ENCODE measurements at places on chromosomes 16 and 17.

DNA sequence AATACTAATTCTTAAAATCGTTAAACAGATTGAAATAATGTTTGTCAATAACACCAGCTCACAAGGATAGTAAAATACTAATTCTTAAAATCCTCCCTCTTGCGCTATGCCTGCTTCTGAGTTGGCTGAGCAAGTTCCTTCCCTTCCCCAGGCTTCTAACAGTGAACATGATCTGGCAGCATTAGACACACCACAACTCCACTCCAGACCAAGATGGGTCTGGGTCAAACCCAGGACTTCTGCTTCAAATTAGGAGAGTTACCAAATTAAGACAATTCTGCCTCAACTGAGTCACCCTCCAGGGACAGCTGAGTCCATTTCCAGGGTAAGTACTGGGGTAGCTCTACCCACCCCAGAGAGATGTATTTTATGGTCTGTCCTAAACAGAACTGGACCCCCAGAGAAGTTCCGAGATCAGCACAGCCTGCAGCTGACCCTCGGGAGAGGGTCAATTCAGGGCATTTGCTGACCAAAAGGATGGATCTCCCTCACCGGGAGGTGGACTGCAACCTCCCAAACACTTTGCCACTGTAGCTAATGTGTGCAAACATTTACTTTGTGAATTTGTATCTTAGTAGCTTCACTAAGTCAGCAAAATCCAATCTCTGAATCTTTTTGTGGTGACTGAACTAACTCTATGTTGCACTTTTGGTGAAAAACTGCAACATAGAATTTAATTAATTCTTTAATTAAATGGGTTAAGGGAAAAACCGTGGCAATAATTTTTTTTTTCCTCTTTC lies 48.8 kb downstream of the ADCY9 start:
- DNase-seq: no peak

GRCh38 chr17:56269556-56270389 lies 116.5 kb downstream of the ANKFN1 start:
- DNase-seq: no peak

DNA sequence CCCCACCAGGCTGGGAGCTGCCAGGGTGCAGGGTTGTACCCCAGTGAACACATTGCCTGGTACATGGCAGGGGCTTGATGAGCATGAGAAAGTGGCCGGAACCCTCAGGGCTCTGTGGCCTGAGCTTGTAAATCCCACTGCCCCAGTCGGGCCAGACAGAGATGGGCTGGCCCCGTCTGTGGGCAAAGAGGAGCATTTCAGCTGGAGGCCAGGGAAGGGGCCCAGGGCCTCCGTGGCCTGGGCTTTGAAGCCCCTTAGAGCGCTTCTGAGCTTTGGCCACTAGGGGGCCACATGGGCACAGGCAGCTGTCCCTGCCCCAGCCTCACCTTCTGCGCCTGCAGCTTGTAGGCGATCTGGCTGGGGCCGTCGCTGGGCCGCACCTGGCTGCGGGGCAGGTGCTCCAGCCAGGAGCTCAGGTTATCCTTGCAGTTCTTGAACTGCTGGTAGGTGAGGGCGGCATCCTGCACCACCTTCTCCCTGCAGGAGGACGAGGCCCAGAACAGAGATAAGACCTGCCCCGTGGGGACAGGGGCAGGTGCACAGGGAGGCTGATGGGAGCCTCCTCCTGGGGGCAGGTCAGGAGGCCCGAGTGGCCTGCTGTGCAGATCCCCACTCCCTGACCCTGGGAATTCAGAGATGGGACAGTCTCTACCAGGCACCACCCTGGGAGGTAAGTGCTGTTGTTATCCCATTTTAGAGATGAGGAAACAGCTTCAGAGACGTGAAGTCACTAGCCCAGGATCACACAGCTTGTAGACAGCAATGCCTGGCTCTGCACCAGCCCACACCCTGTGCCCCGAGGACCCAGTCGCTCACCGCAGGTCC lies 12.8 kb downstream of the EVPL start:
- peak; percentile 74 for DNase-seq

DNA sequence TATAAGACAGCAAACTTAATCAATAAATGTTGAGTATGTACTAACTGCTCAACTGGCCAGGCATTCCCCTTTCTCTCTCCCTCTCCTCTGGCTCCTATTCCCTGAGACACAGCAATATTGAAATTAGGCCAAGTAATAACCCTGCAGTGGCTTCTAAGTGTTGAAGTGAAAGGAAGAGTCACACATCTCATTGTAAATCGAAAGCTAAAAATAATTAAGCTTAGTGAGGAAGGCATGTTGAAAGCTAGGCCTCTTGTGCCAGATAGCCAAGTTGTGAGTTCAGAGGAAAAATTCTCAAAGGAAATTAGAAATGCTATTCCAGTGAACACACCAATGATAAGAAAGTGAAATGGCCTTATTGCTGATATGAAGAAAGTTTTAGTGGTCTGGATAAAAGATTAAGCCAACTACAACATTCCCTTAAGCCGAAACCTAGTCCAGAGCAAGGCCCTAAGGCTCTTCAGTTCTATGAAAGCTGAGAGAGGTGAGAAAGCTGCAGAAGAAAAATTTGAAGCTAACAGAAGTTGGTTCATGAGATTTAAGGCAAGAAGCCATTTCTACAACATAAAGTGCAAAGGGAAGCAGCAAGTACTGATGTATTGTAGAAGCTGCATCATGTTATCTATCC lies 35.4 kb upstream of the ABCC11 start:
- DNase-seq: no peak

GRCh38 chr17:50062293-50063243 lies 6.7 kb downstream of the ITGA3 start:
- DNase-seq: no peak

DNA sequence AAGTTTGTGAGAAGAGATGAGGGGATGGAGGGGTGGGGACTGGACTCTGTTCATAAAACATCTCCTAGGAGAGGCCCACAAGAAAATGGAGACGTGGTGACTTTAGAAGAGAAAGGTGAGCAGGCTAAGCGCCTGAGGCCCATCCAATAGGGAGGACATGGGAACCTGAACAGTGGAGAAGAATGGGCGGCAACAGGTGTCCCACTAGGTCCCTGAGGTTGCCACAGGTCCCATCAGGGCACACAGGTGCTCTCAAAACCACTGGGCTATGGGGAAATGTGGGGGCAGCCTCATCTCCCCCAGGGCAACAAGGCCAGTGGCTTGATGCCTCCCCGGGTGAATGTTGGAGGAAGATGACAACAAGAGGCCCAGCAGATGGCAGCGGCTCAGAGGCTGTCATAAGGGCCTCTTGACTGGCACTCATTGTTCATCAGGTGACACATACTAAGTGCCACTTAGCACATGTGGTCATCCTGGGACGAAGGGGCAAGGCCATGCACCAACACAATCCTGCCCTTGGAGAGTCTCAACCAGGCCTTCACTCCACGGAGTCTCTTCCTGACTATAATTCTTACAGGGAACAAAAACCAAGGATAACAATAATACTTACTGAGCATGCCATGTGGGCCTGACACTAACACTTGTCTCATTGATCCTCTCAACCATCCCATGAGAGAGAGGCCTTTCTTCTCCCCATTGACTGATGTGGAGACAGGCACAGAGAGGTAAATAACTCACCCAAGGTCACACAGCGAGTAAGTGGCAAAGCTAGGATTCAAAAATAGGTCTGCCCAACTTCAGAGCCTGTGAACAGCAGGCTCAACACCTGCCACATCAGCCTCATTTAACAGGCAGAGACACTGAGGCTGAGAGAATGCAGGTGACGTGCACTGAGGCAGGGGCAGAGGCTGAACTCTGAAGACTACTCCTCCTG lies 38.0 kb downstream of the CUEDC1 start:
- DNase-seq: no peak

GRCh38 chr16:22029632-22030031 lies 21.7 kb downstream of the MOSMO start:
- DNase-seq: no peak

DNA sequence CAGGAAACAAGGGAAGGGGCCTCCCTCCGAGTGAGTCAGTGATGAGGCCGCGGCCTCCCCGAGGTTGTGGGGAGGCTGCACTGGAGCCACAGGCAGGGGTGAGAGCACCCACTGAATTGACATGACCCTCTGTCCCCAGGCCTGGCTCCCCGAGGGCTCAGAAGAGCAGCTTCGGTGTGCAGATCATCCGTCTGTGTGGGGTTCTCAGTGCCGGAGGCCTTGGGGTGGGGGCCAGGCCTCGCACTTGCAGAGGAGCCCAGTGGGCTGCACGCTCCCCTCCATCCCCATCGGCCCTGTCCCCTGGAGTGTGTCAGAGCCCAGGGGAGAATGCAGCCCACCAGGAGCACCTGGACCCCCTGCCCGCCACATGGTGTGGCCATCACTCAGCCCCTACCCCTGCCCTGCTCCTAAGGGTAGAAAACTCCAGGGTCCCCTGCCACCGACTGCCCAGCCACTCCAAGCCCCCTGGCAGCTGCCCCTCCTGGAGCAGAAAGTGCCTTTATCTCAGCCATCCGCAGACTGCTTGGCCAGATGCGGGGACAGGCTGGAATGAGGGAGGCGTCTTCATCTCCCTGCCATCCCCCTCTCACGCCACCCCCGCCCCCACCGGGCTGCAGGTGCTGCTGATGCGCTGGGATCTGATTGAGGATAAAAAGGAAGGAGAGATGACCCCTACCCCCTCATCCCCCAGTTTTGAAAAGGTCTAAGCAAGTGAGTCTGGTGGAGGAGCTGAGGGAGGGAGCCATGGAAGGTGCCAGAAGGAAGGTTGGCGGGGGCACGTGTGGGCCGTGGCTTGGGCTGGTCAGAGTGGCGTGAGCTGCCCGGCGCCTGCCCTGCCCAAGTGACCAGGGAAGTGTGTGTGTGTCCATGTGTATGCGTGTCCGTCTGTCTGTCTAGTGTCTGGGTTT lies 358.3 kb downstream of the SEC14L1 start:
- DNase-seq: no peak

DNA sequence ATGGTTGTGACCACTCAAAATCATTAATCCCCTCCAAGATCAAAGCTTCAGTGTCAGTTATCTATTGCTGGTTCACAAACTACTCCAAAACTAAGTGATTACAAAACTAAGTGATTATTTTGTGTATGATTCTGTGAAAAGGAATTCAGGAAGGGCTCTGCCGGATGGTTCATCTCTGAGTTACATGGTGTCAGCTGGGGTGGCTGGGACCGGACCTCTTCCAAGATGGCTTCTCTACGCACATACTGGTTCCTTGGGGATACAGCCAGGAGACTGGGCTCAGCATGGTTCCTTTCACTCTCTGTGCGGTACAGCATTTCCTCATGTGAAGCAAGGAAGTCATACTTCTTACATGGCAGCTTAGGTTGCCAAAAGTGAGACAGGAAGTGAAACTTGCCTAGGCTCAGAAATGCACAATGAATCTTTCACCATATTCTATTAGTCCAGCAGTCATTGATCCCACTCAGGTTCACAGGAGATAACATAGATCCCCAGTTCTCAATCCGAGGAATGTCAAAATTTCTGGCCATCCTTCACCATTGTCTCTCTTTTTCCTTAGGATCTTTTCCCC lies 97.9 kb upstream of the IRX6 start:
- no peak for DNase-seq

Data from right forelimb (tissue), 1 donor.